ENCODE measurements at places on chromosomes 6 and 20.

- no peak overlapping the region for H3K27ac ChIP-seq
- H3K4me1 ChIP-seq = no peaks in the 10 kb centered on the region
- H3K36me3 ChIP-seq = no peaks in the 10 kb centered on the region
- DNase-seq = no peak
- H3K27me3 ChIP-seq = no peaks in the 10 kb centered on the region
- H3K4me3 ChIP-seq = no peak overlapping the region
Observed at GRCh38 chr6:45002390-45003105, 325.6 kb upstream of the RUNX2 start.

DNA sequence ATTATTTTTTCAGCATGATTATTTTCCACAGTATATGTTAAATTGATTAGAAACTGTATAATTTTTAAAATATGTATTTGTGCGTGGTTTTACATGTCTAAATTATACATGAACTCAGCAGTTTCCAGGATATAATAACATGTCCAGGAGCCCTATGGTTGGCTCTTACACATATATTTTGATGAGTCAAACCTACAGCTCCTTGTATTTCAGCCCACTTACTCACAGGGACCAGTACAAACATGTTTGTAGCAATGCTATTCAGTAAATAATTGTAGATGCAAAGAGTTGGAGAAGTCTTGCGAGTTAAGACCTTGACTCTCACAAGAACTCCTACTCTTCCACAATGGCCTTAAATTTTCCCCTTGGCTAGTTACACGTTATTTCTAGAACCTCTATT lies 107.2 kb upstream of the SASH1 start:
- no peak overlapping the region for H3K27ac ChIP-seq
- DNase-seq = no peak
- H3K4me1 ChIP-seq = peaks cover 25% of the 10 kb centered on the region
- H3K36me3 ChIP-seq = no peaks in the 10 kb centered on the region
- H3K27me3 ChIP-seq = no peaks in the 10 kb centered on the region
- H3K4me3 ChIP-seq = no peak overlapping the region

GRCh38 chr6:79614326-79615305 lies 16.5 kb upstream of the SH3BGRL2 start:
- DNase-seq = no peak
- H3K27ac ChIP-seq = no peak overlapping the region
- H3K4me1 ChIP-seq = no peaks in the 10 kb centered on the region

DNA sequence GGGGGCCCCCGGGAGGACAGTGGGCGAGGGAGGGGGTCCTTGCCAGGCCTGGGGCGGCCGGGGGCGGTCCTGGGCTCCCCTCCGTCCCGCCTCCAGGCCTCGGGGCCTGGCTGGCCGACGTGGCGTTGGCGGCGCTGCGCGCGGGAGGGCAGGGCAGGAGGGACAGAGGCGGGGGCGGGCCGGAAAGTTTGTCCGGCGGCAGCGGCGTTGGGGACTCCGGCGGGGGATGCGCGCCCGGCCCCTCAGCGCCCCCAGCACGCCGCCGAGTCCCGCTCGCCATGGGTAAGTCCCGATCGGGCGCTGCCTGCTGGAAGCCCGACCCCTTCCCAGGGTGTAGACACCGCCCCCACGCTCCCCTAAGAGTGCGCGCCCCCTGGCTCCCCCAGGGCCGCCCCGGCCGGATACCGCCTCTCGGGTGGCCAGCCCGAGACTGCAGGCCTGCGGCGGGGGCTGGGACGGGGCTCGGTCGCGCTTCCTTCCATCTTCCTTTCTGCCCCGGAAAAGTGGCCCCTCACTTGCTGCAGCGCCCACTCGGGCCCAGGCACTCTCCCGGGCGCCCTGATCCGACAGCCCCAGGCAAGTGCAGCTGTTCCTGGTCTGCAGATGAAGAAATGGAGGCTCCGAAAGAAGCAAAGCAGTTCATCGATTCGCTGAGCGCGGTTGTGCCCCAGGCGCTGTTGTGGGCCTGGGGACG lies at the start of gene SLC2A10:
Gene SLC2A10 (plus strand): TSS at position 191 of the 694 bp plus-strand sequence. CDS start 88 bp downstream, at position 279.
- H3K36me3 ChIP-seq = no peaks in the 10 kb centered on the region
- H3K27ac ChIP-seq = peak within 1 kb of the TSS; percentile 81
- no peaks in the 10 kb centered on the region for H3K27me3 ChIP-seq
- DNase-seq = peak; percentile 85
- H3K4me3 ChIP-seq = peak within 1 kb of the TSS; percentile 84
- peaks cover 26% of the 10 kb centered on the region for H3K4me1 ChIP-seq

- H3K4me3 ChIP-seq = no peak overlapping the region
- H3K27me3 ChIP-seq = no peaks in the 10 kb centered on the region
- H3K4me1 ChIP-seq = no peaks in the 10 kb centered on the region
- H3K27ac ChIP-seq = no peak overlapping the region
- no peak for DNase-seq
Observed at GRCh38 chr6:140160494-140160893, 786.0 kb upstream of the CITED2 start.

GRCh38 chr6:144347933-144348332 lies 62.8 kb downstream of the UTRN start:
- no peaks in the 10 kb centered on the region for H3K36me3 ChIP-seq
- no peaks in the 10 kb centered on the region for H3K27me3 ChIP-seq
- H3K4me1 ChIP-seq = peaks cover 20% of the 10 kb centered on the region
- no peak overlapping the region for H3K4me3 ChIP-seq

DNA sequence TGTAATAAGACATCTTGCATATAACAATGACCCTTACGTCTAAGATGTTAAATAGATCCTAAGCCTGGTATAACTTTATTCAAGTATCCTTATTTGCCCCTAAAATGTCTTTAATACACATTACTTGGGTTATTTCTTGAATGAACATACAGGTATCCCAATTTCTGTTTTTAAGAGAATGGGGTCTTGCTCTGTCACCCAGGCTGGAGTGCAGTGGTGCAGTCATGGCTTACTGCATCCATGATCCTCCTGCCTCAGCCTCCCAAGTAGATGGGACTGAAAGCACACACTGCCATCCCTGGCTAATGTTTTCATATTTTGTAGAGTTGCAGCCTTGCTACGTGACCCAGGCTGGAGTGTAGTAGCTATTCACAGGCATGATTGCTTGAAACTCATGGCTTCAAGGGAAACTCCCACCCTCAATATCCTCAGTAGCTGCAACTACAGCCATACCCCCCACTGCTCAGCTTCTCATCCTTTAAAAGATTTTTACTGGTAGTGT lies 10.4 kb upstream of the ZNFX1 start:
- DNase-seq = no peak
- H3K27ac ChIP-seq = no peak overlapping the region
- H3K27me3 ChIP-seq = no peaks in the 10 kb centered on the region
- peaks cover 91% of the 10 kb centered on the region for H3K36me3 ChIP-seq
- H3K4me3 ChIP-seq = no peak overlapping the region

DNA sequence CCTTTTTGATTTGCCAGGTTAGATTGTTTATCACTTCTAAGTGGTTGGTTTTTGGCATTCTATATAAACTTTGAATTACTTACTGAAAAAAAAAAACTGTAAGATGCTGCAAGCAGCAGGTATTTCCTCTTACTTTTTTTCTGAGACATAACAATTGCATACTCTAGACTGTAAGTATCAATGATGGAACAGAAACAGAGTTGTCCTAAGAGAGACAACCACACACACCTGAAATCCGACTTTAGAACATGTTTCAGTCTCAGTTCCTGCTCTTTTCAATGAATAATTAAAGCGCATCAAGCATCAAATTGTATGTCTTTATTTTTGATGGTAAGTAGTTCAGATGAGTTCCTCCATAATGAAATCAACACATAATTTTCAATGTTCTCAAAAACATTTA lies 105.3 kb upstream of the KHDRBS2 start:
- no peaks in the 10 kb centered on the region for H3K4me1 ChIP-seq
- H3K4me3 ChIP-seq = no peak overlapping the region

DNA sequence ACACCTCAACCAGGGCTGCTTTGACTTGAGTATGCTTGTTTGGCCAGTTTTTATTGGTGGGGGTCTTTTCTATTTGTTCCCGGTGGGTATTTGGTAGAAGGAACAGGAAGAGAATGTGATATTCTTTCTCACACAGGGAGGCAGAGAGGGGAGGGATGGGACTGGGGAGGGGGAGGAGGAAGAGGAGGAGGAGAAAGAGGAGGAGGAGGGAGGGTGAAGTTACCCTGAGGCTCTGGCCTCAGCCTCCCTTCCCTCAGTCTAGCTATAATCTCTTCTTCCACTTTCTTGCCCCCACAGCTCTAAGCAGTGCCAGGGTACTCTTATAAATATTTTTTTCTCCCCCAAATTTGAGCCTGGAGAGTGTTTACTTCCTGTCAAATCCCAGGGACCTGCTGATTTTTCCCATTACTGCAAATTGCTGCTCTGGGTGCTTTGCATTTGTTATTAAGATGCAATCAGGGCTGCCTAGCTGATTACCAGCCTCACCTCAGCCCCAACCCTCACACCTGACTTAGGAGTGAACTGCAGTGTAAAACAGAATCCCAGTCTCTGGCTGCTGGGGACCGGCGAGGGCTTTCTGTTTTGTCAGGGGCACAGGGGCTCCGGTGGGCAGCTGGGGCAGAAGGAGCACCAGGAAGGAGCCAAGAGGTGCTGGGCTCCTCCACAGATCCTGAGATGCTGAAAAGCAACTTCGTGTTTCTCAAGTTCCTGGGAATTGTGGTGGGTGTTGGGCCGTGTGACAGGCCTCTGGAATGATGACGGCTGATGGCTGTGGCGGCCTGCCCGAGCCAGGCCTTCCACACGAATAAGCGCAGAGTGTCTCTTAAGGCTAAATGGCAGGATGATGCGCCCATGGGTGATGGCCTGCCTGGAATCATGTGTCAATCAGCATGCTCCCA lies 141.4 kb downstream of the CD83 start:
- H3K4me3 ChIP-seq = no peak overlapping the region
- no peak for DNase-seq
- no peaks in the 10 kb centered on the region for H3K4me1 ChIP-seq
- H3K27me3 ChIP-seq = no peaks in the 10 kb centered on the region
- no peak overlapping the region for H3K27ac ChIP-seq

- no peaks in the 10 kb centered on the region for H3K36me3 ChIP-seq
- no peak overlapping the region for H3K27ac ChIP-seq
- H3K4me1 ChIP-seq = no peaks in the 10 kb centered on the region
- DNase-seq = no peak
- no peaks in the 10 kb centered on the region for H3K27me3 ChIP-seq
Observed at GRCh38 chr20:61706259-61706961, 359.3 kb downstream of the TAF4 start.

DNA sequence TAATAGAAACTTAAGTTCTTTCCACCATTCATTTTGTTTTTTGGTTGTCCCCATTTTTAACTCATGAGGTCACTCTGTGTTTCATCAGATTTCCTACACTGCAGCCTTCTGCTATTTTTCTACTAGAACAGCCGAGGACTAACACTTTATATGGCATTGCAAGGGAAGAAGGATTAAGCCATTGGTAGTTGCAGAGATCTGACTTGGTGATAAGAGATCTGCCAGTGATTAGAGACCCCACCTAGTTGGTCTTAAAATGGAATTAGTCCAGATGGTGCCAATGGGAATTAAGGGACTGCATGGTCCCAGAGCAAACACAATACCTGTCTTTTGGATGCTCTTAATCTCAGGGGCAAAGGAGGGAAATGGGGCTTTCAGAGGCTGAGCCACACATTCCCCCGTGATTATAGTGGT lies 125.5 kb upstream of the TMEM170B start:
- no peaks in the 10 kb centered on the region for H3K27me3 ChIP-seq
- no peak overlapping the region for H3K4me3 ChIP-seq
- H3K4me1 ChIP-seq = peaks cover 8% of the 10 kb centered on the region
- no peak overlapping the region for H3K27ac ChIP-seq
